ENCODE measurements at places on chromosomes 11 and 22.

DNA sequence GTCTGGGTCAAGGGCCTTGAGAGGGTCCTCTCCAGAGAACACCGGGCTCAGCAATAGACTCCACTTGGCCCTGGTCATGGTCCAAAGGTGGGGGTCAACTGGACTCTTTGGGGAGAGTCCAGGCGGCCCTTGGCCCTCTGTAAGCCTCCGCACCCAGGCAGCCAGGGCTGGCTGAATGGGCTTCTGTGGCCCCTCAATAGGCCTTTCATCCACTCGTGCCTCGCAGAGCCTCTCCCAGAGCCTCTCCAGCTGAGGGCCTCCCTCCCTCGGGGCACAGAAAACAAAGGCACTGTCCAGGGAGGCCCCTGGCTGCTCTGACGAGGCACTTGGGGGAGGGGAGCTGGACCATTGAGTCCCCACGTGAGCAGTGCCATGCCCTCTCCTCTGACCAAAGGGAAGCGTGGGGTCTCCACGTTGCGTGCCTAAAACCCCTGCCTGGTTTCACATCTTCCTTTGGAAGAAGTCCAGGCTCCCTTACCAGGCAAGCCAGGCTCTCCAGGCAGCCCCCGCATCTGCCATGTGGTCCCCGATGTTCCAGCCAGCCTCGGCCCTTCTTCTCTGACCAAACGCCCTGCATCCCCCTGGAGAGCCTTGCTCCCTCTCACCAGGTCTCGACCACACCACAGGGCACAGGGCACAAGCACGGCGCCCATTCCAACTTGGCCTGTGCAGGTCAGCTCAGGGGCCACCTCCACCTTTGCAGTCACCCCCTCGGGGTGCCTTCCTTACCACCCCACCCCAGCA lies 15.5 kb downstream of the KIAA0930 start:
- no peak for DNase-seq

DNA sequence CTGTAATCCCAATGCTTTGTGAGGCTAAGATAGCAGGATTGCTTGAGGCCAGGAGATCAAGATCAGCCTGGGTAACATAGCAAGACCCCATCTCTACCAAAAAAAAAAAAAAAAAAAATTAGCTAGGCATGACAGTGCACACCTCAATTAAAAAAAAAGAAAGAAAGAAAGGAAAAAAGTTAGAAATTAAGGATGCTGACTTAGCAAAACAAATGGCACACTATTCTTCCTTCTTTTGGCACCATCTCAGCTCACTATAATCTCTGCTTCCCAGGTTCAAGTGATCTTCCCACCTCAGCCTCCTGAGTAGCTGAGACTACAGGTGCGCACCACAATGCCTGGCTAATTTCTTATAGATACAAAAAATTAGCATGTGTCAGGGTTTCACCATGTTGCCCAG lies 33.9 kb downstream of the PC start:
- DNase-seq, result no peak

- DNase-seq, result no peak
Observed at GRCh38 chr11:7630002-7630401, 43.3 kb downstream of the CYB5R2 start.

DNA sequence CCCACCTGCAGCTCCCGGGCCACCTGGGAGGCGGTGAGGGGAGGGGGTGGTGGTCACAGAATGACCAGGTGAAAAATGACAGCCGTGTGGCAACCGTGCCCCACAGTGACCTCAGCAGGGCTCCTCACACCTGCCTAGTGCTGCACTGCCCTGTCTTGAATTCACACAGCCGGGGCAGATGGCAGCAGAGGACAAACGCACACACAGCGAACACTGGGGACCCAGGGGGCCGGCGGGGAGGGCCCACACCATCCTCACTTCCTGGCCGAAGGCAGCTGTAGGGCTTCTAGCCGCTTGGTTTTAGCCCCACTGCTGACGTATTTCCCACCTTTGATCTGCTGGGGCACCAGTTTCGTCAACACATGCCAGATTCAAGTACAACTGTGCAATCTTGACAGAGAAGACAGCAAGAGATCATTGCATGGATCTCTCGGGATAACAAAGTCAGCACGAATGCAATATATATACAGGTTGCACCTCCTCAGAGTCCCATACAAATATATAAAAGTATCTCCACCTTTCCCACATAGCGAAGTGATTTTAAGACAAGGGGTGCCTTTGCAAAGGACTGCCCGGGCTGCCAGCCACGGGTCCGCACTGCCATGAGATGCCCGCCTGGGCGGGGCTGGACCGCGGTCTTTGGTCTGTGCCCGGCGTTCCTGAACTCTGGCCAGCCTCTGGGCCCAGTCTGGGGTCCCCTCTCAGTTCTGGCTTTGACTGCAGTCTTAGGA lies 26.9 kb downstream of the TRMU start:
- no peak for DNase-seq

GRCh38 chr11:44742508-44743246 lies 15.9 kb downstream of the TSPAN18 start:
- no peak for DNase-seq

GRCh38 chr11:31060880-31061279 lies 308.7 kb downstream of the DCDC1 start:
- DNase-seq, result no peak

DNA sequence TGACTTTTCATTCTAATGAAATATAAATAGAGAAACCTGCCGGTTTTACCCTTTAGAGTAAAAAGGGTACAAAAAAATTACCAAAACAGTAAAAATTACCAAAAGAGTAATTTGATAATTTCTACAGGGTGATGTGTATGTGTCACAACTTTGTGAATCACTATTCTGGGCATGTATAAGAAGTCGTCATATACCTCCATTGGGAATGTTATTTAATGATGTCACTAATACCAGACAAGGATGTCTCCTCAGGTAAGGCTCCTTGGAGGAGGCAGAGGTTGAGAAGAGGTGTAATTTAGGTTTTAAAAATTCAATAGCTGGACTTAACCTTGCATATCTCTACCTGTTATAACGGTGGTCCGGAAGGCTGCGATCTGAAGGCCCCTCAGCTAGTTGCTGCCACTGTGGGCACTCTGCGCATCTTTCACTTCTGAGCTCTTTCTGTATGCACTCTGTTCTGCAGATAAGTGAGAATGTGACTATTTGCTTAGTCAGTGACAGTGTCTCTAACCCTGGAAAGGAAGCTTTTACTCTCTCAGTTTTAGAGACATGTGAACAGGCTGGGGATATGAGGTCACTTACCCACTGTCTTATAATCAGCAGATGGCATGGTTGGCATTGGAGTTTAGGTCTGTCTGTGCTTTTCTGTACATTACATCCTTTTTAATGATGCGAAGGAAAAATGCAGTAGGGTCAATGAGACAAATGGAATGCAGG lies 987 bp upstream of the NCR3LG1 start:
- no peak for DNase-seq

GRCh38 chr11:11521306-11522002 lies 100.4 kb downstream of the GALNT18 start:
- no peak for DNase-seq

DNA sequence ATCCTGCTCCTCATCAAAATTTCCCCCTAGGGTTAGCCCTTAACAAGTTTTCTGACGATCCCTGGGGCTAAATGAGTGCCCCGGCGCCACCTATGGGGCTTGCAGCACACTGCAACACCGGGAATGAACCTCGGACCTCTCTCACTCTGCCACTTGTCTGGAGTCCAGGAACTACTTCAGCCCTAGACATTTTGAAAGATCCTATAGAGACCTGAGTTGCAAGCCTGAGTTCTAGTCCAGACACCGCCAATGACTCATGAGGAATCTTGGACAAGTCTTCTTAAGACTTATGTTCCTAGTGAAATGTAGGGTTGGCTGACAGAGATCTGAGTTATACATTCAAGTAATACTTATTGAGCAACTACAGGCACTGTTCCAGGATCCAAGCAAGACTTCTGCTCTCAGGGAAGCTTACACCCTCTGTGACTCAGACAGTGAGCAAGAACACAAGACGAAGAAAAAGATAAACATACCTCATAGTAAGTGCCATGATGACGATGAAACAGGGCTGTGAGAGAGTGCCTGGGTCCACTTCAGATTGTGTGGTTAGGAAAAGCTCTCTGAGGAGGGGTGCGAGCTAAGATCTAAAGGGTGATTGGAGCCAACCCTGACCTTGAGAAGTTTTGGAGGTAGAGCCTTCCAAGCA lies 10.2 kb upstream of the STK33 start:
- DNase-seq, result no peak

DNA sequence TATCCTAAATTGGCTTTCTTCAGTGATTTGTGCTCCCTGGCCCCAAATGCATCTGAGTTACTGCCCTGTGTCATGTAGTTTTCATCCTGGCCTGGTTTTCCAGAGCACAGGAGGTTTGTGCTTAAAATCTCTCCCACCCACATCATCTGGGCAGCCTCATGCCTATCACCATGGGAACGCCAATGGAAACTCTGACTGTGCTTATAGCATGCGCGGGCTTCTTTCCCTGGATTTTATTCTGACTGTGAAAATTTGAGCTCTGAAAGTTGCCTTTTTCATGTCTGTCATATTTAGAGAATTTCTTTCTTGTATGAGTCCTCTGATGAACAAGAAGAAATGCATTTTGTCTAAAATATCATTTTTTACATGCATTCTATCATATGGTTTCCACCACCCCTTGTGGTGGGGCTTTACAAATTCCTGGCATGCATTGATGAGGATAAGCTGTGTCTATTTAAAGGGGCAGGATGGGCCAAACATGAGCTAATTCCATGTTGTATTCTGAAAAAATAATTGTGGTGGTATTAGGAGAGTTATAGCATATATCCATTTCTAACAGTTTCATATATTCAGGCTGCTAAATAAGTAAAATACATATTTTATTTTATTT lies 55.1 kb downstream of the IRAG1 start:
- DNase-seq, result no peak

DNA sequence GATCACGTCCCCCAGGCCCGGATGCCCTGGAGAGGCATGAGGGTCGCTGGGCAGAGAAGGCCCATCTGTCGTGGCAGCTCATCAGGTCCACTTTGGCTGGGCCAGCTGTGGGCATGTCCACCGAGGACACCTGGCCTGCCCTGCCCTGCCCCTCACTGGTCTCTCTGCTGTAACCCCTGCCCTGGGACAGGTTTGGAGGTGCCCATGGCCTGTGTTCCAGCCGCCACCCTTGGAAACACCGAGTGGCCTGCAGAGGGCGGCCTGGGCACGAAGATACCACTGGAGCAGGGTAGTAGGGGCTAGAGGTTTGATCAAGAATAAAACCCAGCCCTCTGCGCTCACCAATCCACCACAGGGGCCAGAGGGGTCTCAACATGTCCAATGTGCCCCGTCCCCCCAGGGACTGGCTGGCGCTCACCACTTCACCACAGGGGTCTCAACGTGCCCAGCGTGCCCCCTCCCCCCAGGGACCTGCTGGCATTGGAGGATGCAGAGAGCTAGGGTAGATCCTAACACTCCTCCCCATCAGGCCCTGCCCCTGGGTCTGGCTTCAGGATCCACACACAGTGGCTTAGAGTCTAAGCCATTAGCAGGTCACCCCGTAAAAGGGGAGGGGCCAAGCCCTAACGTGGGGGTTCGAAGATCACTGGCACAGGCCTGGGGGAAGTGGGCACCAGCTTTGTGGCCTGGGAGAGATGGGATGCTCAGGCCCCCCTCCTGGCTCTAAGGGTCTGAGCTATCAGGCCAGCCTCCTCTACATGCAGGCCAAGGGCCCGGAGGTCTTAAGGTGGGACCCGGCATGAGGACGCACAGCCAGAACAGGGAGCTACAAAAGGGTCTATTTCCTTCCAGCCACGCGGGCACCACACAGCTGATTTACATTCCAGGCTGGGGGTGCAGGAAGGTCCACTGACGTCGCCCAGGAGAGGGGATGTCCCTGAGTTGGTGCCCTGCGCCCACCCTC lies 1.3 kb upstream of the HDAC10 start:
- peak; percentile 35 for DNase-seq

GRCh38 chr11:122268601-122269130 lies 152.7 kb upstream of the BLID start:
- DNase-seq, result no peak

- no peak for DNase-seq
Observed at GRCh38 chr11:96072592-96072991, 148.7 kb upstream of the MTMR2 start.

GRCh38 chr22:26429458-26430286 lies 612 bp downstream of the ASPHD2 start:
- no peak for DNase-seq

DNA sequence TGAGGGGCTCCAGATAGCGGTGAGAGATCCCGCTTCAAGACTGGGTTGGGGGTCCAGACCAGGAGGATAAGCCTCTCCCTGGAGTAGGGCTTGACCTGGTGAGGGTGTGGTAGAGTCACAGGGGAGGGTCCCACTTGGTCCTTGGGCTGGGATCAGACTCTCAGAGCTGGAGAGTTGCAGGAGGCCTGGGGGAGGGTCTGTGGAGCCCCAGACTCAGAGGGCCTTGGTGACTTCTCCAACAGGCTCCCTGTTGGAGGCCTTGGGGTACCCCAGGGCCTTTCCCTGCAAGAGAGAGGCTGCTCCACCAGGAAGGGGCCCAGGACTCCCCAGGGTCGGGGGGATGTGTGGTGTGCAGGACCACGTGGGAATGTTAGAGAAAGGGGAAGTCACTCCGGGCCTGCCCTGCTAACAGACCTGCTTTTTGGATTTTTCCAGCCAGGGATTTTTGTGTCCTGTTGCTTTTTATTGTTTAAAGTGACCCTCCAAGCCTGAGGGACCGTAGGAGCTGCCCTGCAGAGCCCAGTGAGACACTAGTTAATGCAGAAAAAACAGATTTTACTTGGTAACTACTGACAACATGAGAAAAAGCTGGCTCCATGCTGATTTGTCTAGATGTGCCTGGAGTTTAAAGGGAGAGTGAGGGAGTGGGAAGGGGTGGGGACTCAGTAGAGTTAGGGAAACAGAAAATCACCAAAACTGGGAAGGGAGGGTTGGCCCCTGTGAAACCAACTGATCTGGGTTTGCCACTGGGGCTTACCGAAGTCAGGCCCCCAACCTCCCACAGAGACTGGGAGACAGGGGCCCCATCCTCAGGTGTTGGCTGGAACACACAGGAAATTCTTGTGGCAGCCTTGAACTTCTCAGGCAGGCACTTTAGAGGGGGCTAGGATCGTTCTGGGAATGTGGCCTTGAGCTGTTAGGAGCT lies 801 bp upstream of the TXNRD2 start:
- no peak for DNase-seq

GRCh38 chr11:96391698-96392307 lies 2.0 kb downstream of the JRKL start:
- DNase-seq, result no peak

DNA sequence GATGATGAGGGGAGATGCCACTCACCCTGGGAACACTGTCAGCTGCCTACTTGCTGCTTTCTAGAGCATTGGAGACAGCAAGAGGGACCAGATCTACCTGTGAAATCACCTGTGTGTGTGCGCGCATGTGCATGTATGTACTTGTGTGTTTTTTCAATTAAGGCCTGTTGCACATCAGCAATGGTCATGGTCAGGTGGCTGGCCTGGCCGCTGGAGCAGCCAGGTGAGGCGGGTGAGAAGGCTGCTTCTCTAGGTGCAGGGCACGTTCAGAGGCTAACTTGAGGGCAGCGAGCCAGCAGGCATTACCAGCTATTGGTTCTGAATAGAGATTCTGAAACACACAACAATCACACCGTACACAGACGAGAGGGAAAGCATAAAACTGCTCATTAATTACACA lies 65.1 kb downstream of the PARVG start:
- DNase-seq, result no peak

DNA sequence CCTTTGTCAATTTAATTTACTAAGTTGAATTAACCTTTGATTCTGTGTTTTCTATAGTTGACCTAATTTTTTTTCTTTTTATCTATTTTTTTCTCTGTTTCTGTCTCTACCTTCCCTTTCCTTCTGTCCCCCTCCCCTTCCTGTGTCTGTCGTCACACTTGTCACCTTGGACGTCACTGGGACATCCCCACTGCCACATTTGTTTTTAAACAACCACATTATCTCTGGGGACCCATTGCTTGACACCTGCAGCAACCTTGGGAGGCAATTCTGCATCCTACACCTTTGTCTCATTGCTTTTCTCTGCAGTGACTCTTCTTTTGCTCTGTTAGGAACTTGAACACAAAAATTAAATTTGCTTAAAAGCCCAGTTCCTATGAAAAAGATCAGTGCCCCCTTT lies 51.8 kb upstream of the TTC12 start:
- DNase-seq, result no peak

Data from T-helper 22 cell (primary cell).